ENCODE measurements at places on chromosomes 2 and 18. TPM values are rescaled to one million over a fixed set of nuclear protein-coding genes. Genes with fewer than 3 reads are reported as not detected.

- peaks cover 4% of the 10 kb centered on the region for H3K36me3 ChIP-seq
- peaks cover 19% of the 10 kb centered on the region for H3K27me3 ChIP-seq
- no peak overlapping the region for H3K4me3 ChIP-seq
- DNase-seq: no peak
- H3K4me1 ChIP-seq: peaks cover 5% of the 10 kb centered on the region
These were observed 7.6 kb downstream of the PROC start for GRCh38 chr2:127425540-127426490.

DNA sequence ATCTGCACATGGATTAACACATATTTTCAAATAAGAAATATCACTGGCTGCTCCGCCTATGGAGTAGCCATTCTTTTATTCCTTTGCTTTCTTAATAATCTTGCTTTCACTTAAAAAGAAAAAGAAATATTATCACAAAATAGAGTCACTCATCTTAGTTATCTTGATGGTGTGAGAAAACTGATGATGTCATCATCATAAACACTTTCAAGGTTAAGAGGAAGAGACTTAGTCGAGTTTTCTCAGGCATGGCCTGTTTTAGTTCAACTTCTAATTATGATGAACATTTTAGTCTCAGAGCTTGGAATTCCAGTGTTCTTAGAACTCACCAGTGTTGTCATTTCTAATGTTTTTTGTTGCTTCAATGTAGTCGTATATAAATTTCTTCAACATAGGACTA, 506.1 kb downstream of the PTPRM start:
- no peaks in the 10 kb centered on the region for H3K4me1 ChIP-seq
- H3K4me3 ChIP-seq: no peak overlapping the region
- no peaks in the 10 kb centered on the region for H3K27me3 ChIP-seq
- H3K36me3 ChIP-seq: no peaks in the 10 kb centered on the region
- no peak overlapping the region for H3K27ac ChIP-seq

GRCh38 chr2:216012830-216013079, 596 bp downstream of the MREG start:
- H3K27ac ChIP-seq: peak overlapping the region; percentile 66
- DNase-seq: no peak
- peak overlapping the region; percentile 66 for H3K4me3 ChIP-seq

DNA sequence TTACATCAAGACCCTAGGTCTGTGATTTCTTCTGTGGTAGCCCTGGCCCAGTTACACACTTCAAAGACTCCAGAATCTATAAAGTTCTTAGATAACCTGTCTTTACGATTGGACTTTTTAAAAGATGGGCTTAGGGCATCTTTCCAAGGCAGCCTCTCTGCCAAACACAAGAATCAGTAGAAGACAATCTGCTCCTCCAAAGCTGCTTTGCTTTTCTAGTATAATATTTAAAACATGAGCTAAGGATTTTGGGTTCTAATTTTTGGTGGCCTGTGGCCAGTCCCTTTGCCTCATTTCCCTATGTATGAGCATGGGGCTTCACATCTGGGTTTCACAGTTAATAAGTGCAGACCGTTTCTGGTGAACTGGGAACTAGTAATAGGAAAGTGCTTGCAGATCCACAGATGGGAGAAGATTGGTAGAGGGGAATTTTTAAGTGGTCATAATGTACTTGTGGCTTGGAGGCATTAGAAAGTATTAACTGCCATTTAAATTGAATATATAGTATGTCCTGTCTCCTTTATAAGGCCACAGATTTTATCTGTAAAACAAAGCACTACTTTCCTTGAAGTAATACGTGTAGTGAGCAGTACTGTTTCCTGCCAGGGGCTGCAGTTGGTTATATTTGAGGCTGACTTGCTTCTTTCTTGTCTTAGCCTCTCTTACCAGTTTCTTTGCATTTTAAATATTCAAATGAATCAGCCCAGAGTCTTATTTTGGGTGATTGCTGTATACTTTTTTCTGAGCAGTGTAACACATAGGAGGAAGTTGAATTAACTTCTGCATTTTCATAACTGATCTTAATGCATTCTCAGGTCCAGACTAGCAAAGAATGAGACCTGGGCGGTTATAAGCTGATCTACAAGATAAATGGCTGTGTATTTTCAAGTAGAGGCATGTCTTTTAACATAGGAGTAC, 1.5 kb downstream of the ARPC2 start:
- H3K4me3 ChIP-seq: peak overlapping the region; percentile 99
- no peak for DNase-seq
- peaks cover 8% of the 10 kb centered on the region for H3K36me3 ChIP-seq
- H3K4me1 ChIP-seq: peaks cover 21% of the 10 kb centered on the region

GRCh38 chr2:233409286-233409991, 55.1 kb downstream of the DGKD start:
- peaks cover 6% of the 10 kb centered on the region for H3K36me3 ChIP-seq
- H3K27ac ChIP-seq: peak overlapping the region; percentile 54
- peaks cover 19% of the 10 kb centered on the region for H3K4me1 ChIP-seq
- DNase-seq: peak; percentile 62
- H3K4me3 ChIP-seq: no peak overlapping the region

DNA sequence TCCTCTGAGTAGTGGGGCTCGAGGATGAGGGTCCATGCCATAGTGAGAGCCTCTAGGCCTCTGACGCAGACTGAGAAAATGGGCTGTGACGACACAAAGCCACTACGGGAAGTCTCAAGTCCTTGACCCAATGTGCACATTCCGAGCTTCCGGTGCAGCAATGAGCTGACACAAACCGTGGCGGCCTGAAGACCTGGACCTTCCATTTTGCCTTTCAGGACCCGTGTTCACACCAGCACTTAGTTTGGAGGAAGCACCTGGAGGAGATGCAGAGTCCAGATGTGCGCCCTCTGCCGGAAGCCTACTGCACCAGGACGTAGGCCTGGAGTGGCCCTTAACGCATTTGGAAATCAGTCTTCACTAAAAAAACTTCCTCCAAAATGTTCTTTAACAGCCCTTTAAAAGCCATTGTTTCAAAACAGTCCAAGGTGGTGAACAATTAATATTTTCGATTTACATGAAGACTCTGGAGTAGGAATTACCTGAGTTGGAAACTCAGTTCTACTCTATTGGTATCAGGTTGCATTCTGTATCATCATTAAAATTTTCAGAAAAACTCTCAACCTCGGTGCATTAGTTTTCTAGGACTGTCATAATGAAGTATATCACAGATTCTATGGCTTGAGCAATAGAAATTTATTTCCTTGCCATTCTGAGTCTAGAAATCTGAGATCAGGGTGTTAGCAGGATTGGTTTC, 33.9 kb downstream of the BMP10 start:
- no peaks in the 10 kb centered on the region for H3K4me1 ChIP-seq
- DNase-seq: peak; percentile 19
- H3K27me3 ChIP-seq: no peaks in the 10 kb centered on the region

The CKAP2L gene
- 6.2 TPM for polyA plus RNA-seq

The NT5DC4 gene
- 2.6 TPM for polyA plus RNA-seq

The CCDC150 gene
- polyA plus RNA-seq: 16.1 TPM

The PIEZO2 gene
- 25.1 TPM for polyA plus RNA-seq
